Daoy (cell line): ENCODE measurements at places on chromosomes 4 and X. TPM values are rescaled to one million over a fixed set of nuclear protein-coding genes. Genes with fewer than 3 reads are reported as not detected.

- no peak for DNase-seq
These were observed 72.1 kb downstream of the CLNK start for GRCh38 chr4:10612476-10612875.

GRCh38 chr4:64405761-64406160, 3.5 kb downstream of the TECRL start:
- DNase-seq: no peak

DNA sequence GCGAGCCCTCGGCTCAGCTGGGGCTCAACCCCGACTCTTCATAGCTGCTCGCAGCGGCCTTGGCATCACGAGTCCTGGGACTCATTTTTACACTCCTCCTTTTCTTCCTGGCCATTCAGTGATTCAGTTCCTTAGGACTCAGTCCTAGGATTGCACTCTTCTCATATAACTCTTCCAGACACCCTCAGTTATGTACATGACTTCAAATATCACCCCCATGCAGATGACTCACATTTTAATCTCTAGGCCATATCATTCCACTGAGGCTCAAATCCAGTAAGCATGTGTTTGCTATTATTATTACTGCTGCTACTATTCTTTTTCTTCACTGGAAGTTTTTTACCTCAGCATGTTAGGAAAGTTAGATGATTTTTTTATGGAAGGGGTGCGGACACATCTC, 14.4 kb downstream of the ITGB1BP2 start:
- no peak for DNase-seq

The AFF2 gene
- total RNA-seq: 0.06 TPM in 1 of 2 replicates, not detected in the other

The CITED1 gene
- 1.1 and 3.1 TPM in 2 replicates for total RNA-seq

The GAGE12J gene
- not detected in 2 replicates for total RNA-seq

The LNX1 gene
- total RNA-seq: 2.5 and 10.2 TPM in 2 replicates

The UGT2B10 gene
- total RNA-seq: not detected in 2 replicates
